Epithelial cell of proximal tubule (primary cell): ENCODE measurements at places on chromosomes 7 and 10.
A peak's percentile ranks its signal among the peaks of the same experiment; 100 is the strongest.

- DNase-seq = peak; percentile 45
Measured at GRCh38 chr7:102306916-102307677, 20.4 kb downstream of the SH2B2 start.

DNA sequence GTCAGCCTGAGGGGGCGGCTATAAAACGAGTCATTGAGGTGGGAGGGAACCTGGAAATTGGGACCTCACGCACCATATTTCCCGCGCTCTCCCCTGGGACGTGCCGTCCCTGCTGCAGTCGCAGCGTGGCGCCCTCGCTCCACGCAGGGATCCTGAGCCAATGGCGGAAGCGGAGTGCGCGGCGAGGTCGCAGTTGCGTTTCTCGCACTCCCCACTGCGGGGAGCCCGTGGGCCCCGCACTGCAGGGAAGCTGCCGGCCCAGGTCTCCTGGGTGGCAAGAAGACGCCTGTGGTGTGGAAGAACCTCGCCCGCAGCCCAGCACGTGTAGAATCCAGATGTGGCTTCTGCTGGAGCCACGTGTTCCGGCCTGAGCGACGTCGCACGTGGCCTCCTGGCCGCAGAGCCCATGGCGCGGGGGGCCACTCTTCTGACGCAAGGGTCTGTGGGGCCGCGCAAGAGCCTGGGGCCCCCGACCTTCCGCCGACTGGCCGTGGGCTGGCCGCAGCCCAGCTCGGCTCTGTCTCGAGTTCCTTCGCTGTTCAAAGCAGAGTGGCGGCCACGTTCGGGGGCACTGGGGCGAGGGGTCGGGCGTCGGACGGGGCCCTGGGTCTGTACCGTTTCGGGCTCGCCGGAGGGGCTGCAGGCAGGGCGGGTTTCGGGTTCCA is 26.4 kb downstream of the HIF1AN start:
- peak; percentile 3 for DNase-seq

GRCh38 chr10:12333380-12334185 is 15.8 kb upstream of the CAMK1D start:
- DNase-seq = peak; percentile 61

- DNase-seq = no peak
Measured at GRCh38 chr7:82164813-82165212, 278.8 kb downstream of the CACNA2D1 start.

DNA sequence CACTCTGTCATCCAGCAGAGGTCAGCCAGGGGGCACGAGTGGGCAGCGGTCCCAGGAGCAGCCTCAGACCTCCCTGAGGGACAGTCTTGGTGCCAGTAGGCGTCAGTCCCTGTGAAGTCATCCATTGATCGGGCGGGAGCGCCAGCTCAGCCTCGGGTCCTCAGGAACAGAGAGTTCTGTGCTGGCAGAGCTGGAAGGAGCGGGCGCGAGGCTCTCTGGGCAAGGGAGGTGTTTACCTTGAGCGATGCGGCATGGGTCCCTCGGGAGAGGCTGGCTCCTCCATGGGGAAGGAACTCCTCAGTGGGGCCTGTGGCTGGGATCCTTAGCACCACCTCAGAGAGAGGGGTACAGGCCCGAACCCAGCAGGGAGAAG is 101.1 kb upstream of the PPIF start:
- DNase-seq = no peak

DNA sequence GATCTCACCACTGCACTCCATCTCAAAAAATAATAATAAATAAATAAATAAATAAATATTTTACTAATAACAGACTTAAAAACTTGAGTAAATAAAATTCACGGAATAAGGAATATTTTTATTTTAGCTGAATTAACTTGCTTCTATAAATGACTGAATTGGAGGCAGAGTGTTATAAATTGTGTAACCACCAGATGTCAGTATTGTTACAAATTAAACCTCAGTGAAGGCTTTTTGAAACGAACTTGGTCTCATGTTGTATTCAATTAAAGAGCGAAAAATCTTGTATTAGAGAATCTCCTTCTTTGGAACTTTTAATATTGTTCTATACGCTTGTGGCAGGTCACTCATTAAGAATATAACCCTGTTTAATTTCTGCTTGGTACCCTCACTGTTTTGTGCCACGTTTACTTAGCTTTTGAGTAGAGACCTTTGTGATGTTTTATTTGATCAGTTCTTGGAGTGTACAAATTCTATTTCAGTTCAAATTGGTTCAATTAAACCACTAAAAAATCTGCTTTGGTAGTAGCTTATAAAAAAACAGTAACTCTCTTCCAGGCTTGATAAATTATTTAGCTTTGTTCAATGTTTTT is 45.6 kb upstream of the SCIN start:
- peak; percentile 42 for DNase-seq

- no peak for DNase-seq
Measured at GRCh38 chr7:127838816-127839415, 186.9 kb downstream of the SND1 start.

DNA sequence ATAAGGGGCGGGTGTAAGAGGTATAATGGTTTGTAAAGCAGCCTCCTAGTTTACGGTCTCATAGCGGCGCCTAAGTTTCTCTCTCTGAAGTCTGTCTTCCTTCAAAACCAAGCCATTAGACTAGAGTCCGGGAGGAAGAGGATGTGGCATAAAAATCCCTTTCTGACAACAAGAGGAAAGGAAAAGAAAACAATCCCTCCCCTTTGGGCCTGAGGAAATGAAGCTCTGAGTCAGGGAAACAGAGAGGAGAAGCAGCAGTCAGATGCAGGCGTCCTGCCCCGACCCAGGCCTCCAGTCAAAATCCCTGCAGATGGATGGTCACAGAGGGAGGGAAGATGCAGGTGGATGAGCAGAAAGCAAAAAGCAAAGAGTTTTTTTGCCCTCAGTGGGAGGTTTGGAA is 23.7 kb downstream of the PARP12 start:
- no peak for DNase-seq

DNA sequence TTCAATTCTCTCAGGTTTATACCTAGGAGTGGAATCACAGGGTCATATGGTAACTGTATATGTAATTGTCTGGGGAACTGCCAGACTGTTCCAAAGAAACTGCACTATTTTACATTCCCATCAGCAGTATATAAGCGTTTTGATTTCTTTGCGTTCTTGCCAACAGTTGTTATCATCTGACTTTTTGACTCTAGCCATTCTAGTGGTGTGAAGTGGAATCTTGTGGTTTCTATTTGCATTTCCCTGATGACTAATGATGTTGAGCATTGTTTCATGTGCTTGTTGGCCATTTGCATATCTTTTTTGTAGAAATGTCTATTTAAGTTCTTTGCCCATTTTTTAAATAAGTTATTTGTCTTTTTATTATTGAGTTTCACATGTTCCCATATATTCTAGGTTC is 44.3 kb upstream of the ZC3HAV1 start:
- DNase-seq = peak; percentile 42

DNA sequence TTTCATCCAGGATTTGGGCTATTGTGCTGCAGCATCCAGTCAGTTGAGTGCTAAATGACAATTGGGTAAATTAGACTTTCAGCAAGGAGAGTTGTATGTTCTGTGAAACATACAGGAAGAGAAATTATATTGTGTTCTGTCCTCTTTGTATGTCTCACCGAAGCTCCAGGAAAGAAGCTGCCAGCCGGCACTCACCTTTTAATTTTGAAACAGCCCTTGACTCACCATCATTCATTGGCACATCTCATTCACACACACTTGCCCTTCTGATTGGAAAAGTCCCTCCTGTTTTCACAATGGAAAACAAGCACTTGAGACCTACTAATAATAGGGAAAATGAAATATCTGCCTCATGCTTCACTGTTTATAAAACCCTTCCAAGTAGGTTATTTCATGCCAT is 495.6 kb downstream of the RPS24 start:
- no peak for DNase-seq

GRCh38 chr10:93154531-93154930 is 80.8 kb downstream of the CYP26A1 start:
- DNase-seq = no peak

DNA sequence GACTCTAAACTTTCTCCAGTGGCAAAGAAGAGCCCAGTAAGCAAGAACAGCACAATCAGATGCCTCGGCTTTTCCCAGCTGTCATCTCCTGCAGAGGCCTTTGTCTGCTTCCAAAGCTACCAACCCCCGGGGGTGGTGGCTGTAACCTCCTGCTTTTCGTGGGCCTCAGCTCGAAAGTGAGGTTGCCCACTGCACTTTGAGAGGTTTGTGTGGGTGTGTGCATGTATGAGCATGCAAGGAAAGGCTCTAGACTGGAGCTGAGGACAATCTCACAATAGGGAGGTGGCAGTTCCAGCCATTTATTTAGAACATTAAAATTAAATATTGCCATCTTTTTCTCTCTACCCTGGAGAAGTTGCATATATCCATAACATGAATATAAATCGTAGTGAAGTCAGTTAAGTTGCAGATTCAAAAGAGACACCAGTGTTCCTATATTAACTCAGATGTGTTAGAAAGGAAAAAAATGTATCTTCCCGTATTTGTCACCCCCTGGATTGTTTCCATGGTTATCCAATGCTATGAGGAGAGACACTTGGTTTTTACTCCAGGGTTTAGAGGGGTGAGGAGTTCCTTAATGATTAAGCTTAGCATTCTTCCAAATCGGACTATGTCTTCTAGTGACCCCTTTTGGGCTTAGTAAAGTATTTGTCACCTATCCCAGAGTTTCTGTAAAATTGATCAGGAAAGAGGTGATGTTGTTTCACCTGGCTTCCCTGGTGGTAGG is 781.1 kb downstream of the INHBA start:
- DNase-seq = peak; percentile 82

GRCh38 chr7:20431146-20431545 is 100.4 kb downstream of the ITGB8 start:
- no peak for DNase-seq

- DNase-seq = no peak
Measured at GRCh38 chr7:46179061-46179610, 258.1 kb upstream of the IGFBP3 start.

GRCh38 chr10:69860271-69860670 is 58.6 kb downstream of the COL13A1 start:
- no peak for DNase-seq

- no peak for DNase-seq
Measured at GRCh38 chr7:140229101-140229525, 52.3 kb upstream of the KDM7A start.

GRCh38 chr10:22611425-22612115 is 102.8 kb downstream of the PIP4K2A start:
- no peak for DNase-seq

DNA sequence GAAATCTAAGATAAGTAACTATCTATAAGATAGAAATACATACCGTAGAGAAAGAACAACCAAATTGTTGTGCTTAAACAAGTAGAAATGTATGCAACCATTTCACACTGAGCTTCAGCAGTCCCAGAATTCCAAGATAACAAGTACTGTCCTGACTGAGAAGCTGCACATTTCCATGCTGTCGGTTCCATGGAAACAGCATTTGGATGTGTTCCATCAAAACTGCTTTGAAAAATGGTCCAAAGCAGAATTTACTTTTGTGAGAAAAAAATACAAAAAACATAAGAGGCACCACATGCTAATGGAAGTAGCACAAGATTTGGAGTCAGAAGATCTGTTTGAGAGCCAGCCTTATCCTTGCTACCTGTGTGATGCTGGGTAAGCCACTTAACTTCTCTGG is 92.6 kb downstream of the MTERF1 start:
- no peak for DNase-seq

DNA sequence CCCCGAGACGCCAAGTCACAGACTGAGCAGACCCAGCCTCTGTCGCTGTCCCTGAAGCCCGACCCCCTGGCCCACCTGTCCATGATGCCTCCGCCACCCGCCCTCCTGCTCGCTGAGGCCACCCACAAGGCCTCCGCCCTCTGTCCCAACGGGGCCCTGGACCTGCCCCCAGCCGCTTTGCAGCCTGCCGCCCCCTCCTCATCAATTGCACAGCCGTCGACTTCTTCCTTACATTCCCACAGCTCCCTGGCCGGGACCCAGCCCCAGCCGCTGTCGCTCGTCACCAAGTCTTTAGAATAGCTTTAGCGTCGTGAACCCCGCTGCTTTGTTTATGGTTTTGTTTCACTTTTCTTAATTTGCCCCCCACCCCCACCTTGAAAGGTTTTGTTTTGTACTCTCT is 215.6 kb downstream of the TCF7L2 start:
- no peak for DNase-seq

DNA sequence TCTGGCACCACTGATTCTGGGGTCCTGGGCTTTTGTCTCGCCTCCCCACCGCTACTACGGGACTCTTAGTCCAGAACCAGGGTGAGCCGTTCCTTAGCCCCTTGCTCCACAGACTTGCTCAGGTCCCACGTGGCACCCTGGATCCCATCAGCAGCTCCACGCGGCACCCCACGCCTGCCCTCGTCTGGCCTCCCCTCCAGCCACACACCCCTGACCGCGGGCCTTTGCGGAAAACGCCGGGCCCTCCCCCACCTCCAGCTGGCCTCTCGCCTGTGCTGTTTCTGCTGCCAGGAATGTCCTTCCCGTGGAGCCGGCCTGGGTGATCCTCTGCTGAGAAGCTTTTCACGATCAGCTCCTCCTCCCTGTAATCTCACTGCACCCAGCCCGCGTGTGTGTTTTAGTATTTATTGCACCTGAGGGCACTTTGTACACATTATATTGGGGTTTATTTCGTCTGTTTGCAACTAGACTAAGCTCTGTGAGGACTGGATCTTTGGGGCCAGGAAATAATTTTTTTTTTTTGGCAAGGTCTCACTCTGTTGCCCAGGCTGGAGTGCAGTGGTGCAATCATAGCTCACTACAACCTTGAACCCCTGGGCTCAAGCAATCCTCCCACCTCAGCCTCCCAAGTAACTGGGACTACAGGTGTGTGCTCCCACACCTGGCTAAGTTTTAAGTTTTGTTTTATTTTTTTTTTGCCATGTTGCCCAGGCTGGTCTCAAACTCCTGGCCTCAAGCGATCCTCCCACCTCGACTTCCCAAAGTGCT is 10.5 kb upstream of the TTYH3 start:
- DNase-seq = no peak

DNA sequence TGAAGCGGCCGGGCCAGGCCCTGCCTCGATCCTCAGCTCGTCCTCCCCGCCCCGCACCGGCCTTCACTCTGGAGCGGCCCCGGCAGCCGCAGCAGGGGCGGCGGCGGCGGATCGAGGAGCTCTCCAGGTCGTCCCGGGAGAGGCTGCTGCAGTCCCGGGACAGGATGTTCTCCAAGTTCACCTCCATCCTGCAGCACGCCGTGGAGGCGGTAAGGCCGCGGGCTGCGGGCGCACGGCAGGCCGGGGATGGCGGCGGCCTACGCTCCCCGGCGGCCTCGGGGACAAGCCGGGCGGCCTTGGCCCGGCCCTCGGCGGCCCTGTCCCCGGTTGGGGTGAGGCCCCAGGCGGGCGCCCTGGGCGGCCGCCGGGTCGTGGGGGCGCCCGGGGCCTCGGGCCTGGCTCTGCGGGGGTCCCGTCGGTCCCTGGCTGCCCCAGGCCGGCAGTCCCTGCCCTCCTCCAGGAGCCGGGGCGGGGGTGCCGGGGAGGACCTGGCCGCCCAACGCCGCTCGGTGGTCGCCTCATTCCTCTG is 399 bp downstream of the FHIP2A start:
- no peak for DNase-seq
